Chondrocyte (in vitro differentiated cells): ENCODE measurements at places on chromosomes 4 and X. TPM values are rescaled to one million over a fixed set of nuclear protein-coding genes. Genes with fewer than 3 reads are reported as not detected.

CCNA2 gene
- 8.2 to 10.3 TPM (median 9.3 TPM) in 3 replicates for total RNA-seq

CDS1 gene
- 0.26 to 0.30 TPM in 2 of 3 replicates, not detected in the other for total RNA-seq

PSAPL1 gene
- total RNA-seq: not detected in 3 replicates

ZAR1 gene
- total RNA-seq: not detected in 3 replicates
